ENCODE measurements at places on chromosomes 1 and 21.

DNA sequence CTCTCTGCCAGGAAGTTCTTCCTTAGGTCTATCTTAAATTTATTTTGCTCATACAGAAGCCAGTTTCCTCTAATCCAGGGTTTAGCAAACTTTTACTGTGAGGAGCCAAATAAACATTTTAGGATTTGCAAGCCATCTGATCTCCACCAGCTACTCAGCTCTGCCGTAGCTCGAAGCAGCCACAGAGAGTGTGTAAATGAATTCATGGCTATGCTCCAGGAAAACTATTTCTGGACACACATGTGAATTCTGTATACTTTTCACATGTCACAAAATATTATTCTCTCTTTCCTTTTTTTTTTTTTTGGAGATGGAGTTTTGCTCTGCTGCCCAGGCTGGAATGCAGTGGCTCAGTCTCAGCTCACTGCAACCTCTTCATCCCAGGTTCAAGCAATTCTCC is 13.4 kb upstream of the AGTRAP start:
- H3K27me3 ChIP-seq, result no peaks in the 10 kb centered on the region
- H3K36me3 ChIP-seq, result no peaks in the 10 kb centered on the region
- H3K4me3 ChIP-seq, result no peak overlapping the region
- no peak overlapping the region for H3K27ac ChIP-seq
- no peak for DNase-seq

GRCh38 chr1:222865718-222866117 is 50.9 kb downstream of the DISP1 start:
- no peak overlapping the region for H3K4me3 ChIP-seq
- DNase-seq, result no peak
- H3K27ac ChIP-seq, result no peak overlapping the region

DNA sequence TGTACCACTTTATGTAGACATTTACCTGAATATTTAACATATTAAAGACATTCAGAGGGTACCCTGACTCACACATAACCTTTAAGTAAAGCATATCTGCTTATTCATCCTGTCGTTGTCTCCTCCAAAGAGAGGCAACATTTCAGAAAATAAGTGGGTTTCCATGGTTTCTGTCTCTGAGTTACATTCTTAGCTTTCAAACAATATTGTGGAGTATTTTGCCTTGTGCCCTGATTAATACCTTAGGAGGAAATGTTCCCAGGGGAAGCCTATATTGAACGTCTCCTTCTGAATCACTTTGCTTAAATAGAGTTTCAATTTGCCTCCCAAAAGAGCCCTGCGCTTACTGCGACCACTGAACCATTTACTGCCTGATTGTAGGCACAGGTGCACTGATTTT is 26.1 kb downstream of the PALMD start:
- no peak for DNase-seq
- no peaks in the 10 kb centered on the region for H3K27me3 ChIP-seq
- no peaks in the 10 kb centered on the region for H3K36me3 ChIP-seq

- H3K4me1 ChIP-seq, result peaks cover 60% of the 10 kb centered on the region
- no peak overlapping the region for H3K4me3 ChIP-seq
- no peak for DNase-seq
- H3K27me3 ChIP-seq, result no peaks in the 10 kb centered on the region
- H3K36me3 ChIP-seq, result no peaks in the 10 kb centered on the region
Observed at GRCh38 chr1:113804421-113805255, 7.6 kb downstream of the RSBN1 start.
